ENCODE measurements at places on chromosomes 1 and 21. TPM values are rescaled to one million over a fixed set of nuclear protein-coding genes. Genes with fewer than 3 reads are reported as not detected.

GRCh38 chr1:176800978-176801513, 338.1 kb downstream of the PAPPA2 start:
- H3K4me1 ChIP-seq: peaks cover 10% of the 10 kb centered on the region
- no peak overlapping the region for H3K27ac ChIP-seq
- no peaks in the 10 kb centered on the region for H3K36me3 ChIP-seq
- no peaks in the 10 kb centered on the region for H3K27me3 ChIP-seq
- H3K4me3 ChIP-seq: no peak overlapping the region
- no peak for DNase-seq

- no peaks in the 10 kb centered on the region for H3K27me3 ChIP-seq
- no peaks in the 10 kb centered on the region for H3K4me1 ChIP-seq
- H3K27ac ChIP-seq: no peak overlapping the region
These were observed 11.3 kb upstream of the OR2T8 start for GRCh38 chr1:247908766-247909165.

- no peak overlapping the region for H3K27ac ChIP-seq
- no peak for DNase-seq
- H3K4me1 ChIP-seq: no peaks in the 10 kb centered on the region
These were observed 80.1 kb downstream of the BACH1 start for GRCh38 chr21:29378832-29379231.

The EVA1C gene
- 1.2 TPM for total RNA-seq

The BARHL2 gene
- total RNA-seq: not detected

The LCE3D gene
- not detected for total RNA-seq

Measured in neural progenitor cell (in vitro differentiated cells).